Right atrium auricular region (tissue), 2 donors: ENCODE measurements at places on chromosomes 6 and 20.

- peak; percentile 57 for DNase-seq
Measured at GRCh38 chr20:25256226-25256859, 8.5 kb downstream of the PYGB start.

DNA sequence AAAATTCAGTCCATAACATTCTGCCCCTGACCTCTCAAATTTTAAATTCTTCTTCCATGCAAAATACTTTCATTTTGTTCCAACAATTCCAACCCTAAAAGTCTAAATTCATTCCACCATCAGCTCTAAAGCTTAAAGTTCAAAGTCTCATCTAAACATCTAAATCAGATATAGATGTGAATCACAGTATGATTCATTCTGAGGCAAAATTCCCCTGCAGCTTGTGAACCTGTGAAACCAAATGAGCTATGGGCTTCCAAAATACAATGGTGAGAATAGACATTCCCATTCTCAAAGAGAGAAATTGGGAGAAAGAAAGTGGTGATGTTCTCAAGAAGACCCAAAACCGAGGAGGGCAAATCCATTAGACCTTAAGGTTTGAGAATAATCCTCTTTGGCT, 309.8 kb downstream of the HIVEP2 start:
- DNase-seq, result no peak

DNA sequence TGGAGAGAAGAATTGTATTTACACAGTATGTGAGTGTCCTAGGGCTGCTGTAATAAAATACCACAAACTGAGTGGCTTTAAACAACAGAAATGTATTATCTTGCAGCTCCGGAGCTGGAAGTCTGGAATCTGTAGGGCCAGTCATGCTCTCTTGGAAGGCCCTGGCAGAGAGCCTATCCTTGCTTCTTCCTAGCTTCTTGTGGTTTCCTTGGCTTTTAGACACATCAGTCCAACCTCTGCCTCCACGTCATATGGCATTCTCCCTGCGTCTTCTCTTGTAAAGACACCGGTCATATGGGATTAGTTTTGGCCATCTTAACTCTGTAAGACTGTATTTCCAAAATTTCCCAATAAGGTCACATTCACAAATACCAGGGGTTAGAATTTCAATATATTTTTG, 10.8 kb downstream of the FNDC1 start:
- DNase-seq, result no peak

GRCh38 chr6:169830876-169831275, 79.5 kb downstream of the ERMARD start:
- DNase-seq, result no peak

- no peak for DNase-seq
Measured at GRCh38 chr6:35312807-35313206, 15.2 kb downstream of the DEF6 start.
